ENCODE measurements at places on chromosomes 11 and 22.

DNA sequence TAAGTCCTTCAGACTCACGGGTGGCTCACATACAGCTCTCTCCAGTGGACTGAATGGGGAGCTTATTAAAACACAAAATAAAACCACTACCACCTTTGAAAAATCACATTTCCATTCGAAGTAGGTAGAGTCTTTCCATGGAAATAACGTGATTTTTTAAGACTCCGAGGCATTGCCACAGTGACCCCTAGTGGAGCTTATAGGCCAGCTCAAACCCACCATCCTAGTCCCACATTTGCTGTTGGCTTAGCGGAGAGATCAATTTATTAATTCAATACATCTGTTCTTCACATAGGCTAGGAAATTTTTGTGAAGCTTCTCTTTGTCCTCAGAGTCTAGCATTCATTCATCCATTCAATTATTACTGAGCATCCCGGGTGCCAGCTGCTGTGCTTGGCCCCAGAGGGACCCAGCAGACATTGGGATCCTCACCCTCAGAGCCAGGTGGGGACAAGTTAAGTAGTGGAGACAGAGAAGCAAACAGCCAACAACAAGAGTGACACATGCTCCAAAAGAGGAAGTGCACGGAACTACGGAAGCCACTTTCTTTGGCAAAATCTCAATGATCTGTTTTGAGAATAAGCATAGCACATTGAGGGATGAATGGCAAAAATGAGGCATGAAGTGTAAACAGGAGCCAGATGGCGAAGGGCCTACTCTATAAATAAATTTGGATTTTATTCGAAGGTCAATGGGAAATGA is 10.2 kb upstream of the P4HA3 start:
- no peak for DNase-seq

- DNase-seq: no peak
Measured at GRCh38 chr22:43860126-43860525, 2.2 kb downstream of the SULT4A1 start.

DNA sequence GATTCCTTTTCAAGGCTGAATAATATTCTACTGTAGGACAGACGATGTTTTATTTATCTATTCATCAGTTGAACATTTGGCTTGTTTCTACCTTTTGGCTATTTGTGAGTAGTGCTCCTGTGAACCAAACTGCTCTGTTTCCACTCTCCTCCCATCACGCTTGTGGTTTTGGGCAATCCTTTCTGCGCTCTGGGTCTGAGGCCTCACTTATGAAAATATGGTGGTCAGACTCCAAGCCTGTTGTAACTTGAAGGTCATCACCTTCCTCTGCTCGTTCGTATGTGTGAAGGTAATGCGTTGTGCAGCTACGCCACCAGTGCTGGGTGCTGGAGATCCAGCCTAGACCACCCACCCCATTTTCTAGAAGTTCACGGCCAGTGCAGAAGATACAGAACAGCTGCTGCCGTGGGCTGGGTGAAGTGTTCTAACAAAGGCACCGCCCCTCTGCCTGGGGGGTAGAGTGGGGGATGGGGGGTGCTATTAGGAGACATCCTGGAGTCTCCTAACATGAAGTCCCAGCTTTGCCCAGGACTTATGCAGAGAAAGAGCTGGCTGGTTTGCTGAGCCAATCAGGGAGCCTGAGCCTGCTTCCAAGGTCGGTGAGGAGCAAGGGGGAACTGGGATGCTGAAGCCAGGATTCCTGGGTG is 21.0 kb downstream of the PTPN5 start:
- DNase-seq: no peak

GRCh38 chr11:11476499-11476898 is 123.4 kb upstream of the CSNK2A3 start:
- DNase-seq: no peak

DNA sequence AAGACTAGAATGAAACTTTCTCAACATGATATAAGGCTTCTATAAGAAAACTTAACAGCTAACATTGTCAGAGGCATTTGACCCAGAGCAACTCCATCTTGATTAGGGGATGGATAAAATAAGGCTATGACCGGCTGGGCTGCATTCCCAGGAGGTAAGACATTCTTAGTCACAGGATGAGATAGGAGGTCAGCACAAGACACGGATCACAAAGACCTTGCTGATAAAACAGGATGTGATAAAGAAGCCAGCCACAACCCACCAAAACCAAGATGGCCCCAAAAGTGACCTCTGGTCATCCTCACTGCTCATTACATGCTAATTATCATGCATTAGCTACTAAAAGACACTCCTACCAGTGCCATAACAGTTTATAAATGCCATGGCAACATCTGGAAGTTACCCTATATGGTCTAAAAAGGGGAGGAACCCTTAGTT is 135.2 kb downstream of the TTC28 start:
- DNase-seq: no peak

DNA sequence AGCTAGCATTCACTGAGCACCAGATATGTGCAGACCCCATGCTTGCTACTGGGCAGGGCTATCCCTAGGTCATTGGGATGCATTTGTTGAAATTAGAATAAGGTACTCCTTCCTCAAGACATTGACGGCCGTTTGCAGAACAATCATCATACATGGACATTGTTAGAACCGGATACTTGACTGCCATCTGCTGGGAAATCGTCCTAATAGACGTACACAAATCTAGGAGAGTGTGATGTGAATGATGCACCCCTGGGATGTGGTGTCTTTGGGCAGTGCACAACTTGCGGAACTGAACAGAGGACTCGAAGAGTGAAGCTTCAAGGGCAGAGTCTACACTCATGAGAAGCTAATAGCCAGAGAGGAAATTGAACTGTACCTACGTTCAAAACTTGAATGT is 35.9 kb downstream of the MYO18B start:
- DNase-seq: no peak

GRCh38 chr22:20456064-20456721 is 18.6 kb upstream of the SCARF2 start:
- DNase-seq: peak; percentile 50

GRCh38 chr11:86119077-86119476 is 50.2 kb upstream of the PICALM start:
- no peak for DNase-seq

GRCh38 chr11:115257678-115258077 is 246.5 kb downstream of the CADM1 start:
- no peak for DNase-seq

GRCh38 chr22:22576244-22576988 is 17.4 kb upstream of the PRAME start:
- no peak for DNase-seq

GRCh38 chr22:37589636-37590035 is 9.7 kb upstream of the LGALS2 start:
- DNase-seq: no peak

- no peak for DNase-seq
Measured at GRCh38 chr11:7154881-7155361, 66.1 kb downstream of the RBMXL2 start.

GRCh38 chr22:37675930-37676735 is 697 bp downstream of the LGALS1 start:
- DNase-seq: no peak

DNA sequence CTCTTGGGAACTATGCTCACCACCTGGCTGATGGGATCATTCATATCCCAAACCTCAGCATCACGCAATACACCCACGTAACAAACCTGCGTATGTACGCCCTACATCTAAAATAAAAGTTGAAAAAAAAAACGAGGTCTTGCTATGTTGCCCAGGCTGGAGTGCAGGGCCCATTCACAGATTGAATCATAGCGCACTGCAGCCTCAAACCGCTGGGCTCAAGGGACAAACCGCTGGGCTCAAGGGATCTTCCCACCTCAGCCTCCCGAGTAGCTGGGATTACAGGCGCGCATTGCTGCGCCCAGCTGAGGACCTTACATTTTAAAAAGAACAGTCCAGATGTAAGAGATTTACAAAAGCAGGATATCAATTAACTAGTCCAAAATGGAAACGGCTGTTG is 41.9 kb upstream of the EMID1 start:
- no peak for DNase-seq

DNA sequence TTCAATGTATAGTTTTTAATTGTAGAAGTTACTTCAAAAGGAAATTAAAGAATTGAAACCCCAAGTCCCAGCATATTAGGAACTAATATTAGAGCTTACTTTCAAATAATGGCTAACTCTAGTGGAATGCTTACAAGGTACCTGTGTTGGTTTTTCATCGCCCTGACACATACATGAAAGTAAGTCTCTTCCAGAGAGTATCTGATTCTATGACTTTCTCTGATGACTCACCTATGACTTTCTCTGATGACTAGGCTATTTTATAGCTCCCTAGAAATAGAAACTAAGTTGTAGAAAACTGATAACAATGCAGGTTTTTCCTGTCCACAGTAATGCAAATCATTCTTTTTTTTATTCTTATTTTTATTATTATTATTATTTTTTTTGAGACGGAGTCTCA is 33.6 kb upstream of the MMP7 start:
- DNase-seq: no peak

Measured in stimulated activated CD8-positive, alpha-beta memory T cell treated with anti-CD3 and anti-CD28 coated beads, Interleukin-2, amount 100 ng/mL, for 1 hour (primary cell).